Stimulated activated CD4-positive, alpha-beta T cell treated with anti-CD3 and anti-CD28 coated beads, Interleukin-15, amount 100 ng/mL, for 1 hour (primary cell): ENCODE measurements at places on chromosomes 7 and 10.

DNA sequence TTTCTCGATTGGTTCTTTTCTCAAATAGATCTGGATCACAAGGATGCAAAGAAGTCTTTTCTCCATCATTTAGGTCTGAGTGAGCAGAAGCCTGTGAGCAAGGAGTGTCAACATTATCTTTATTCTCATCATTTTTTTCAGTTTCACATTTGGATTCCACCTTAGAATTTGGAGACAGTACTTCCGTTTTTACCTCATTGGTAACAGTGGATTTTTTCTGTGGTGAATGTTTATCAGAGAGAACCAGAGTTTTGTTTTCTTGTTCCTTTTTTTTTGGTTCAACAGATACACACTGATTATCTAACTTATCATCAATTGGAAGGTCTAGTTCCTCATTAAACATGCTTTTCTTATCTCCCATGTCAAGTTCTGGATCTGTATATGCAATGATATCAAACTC, 151.3 kb downstream of the GALNT11 start:
- DNase-seq = no peak

DNA sequence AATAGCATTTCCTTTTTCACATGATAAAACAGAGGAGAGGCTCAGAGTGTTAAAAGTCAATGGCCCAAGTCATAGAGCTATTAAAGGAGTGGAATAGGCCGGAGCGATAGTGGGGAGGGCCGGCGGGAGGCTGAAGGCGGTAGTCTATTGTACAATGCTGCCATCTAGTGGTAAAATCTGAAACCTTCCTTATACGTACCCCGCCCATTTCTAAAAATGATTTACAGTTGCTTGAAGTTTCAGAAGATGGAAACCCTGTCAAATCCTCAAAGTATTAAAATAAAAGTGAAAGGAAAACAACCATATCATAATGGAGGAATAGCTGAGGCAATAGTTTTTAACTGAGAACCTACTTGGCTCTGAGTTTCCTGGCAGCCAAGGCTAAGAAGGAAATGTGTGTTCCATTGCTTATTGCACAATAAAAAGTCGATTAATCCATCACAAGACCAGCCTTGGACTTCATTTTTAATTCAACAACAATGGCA, 209.1 kb downstream of the CCSER2 start:
- no peak for DNase-seq

- no peak for DNase-seq
Observed at GRCh38 chr10:11292576-11293302, 275.1 kb downstream of the CELF2 start.

- no peak for DNase-seq
Observed at GRCh38 chr7:108499566-108499965, 26.4 kb downstream of the PNPLA8 start.

GRCh38 chr7:36199329-36199728, 46.3 kb downstream of the EEPD1 start:
- no peak for DNase-seq

DNA sequence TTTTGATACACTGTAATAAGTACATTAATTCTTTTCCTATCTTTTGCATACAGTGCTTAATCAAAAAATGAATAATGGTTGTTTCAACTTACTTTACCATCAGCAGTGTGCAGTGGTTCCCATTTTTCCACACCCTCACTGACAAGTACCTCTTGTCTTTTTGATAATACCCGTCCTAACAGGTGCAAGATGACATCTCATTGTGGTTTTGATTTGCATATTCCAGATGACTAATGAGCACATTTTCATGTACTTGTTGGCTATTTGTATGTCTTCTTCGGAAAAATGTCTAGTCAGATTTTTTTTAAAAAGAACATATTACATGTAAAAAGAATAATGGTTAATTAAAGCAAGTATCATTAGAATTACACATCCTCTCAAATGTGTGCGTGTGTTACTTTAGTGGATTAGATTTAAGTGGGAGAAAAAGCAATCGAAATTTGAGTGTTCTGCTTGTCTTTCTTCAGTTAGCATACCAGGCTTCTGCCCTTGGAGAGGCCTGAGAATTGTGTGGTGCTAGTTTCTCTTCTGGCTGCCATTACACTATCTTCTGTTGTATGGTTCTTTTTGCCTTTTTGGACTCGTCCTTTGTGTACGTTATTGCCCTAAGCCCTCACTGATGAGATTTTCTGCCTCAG, 291.2 kb downstream of the AUTS2 start:
- DNase-seq = no peak

- no peak for DNase-seq
Observed at GRCh38 chr10:86827639-86828038, 71.2 kb downstream of the BMPR1A start.

DNA sequence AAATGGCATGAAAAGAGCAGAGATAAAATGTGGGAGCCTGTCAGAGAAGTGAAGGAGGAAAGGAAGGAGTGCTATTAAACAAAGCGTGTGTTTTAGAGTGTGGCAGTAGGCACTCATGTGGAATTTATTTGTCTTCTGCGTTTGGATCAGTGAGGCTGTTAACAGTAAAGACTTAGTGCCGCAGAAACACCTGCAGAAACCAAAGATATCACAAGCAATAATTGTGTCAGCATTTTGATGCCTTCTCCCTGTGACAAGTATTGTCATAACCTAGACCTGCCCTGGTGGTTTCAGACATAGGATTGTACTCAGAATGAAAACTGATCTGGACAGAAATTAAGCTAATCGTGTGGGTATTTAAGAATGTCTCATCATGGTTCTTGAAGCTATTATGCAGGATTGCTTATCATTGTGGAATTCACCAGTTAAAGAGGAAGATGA, 191.0 kb downstream of the CAMK1D start:
- DNase-seq = no peak

DNA sequence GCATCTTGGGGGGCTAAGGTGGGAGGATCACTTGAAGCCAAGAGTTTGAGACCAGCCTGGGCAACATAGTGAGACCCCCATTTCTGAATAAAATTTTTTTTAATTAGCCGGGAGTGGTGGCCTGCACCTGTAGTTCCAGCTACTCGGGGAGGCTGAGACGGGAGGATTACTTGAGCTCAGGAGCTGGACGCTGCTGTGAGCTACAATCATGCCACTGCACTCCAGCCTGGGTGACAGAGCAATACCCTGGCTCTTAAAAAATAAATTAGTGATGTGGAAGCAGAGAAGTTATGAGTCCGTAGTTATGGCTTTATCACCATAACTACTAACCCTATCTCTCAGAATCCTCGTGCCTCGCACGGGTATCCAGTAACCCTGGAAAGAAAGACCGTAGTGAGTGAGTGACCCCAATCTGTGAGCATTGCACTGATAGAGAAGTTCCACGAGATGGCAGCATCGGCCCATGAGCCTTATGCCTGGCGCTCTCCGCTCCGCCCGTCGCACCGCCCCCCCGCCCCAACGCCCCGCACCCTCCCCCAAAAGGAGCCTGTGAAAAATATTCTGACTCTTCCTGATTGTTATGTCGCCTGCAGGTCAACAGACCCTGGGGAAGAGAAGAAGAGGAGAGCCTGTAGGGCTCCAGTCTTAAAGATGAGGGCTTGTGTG, 4.9 kb upstream of the SLC29A3 start:
- peak; percentile 42 for DNase-seq

DNA sequence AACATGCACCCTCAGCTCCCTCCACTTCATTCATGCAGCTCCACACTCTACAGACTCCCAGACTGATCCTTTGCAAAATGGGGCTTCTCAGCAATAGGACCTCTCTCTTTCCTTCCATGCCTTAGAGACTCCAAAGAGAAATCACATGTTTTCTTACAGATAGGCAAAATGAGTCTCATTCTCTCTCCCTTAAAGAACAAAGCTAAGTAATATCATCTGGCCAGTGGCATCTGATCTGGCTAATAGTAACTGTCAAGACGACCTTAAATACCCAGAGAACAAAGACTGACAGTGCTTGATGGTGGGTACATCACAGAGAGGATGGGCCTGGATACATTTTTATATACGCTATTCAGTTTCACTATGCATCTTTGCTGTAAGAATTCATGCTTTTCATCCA, 43.1 kb upstream of the CALD1 start:
- DNase-seq = no peak

GRCh38 chr10:74365109-74365508, 214.1 kb downstream of the ADK start:
- DNase-seq = no peak

DNA sequence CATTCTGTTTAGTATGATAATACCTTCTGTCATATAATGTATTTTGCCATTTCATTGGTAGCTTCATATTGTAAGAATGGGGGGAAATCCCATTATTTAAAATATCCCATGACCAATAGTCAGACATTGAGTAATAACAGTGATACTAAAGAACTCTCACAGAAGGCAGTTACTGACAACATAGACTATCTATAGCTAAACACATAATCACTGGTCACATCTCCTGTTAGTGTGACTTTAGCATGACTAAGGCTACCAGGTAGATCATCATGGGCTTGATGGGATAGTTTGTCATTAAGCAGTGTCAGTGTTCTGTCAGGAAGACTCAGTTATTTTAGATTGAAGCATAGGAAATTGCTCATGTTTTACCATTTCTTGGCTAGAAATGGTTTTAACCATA, 16.4 kb downstream of the OPN1SW start:
- DNase-seq = no peak

GRCh38 chr7:134892963-134893362, 93.3 kb upstream of the AGBL3 start:
- no peak for DNase-seq

DNA sequence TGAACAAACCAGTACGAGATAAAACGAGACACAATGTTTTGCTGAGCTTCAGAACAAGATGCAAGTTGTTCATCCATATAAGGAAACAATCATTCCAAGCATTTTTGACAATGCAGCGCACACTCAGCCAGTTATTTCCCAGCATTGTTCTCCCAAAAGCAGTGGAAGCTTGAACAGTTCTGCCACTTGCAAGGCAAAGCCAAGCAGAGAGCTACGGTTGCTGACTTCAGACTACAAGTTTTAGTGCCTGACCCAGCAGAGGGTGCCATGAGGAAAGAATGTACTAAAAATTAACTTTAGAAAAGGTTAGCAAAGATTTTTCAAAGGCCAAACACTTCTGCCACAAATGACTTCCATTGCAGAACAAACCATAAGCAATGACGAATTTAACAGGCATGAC, 152.5 kb downstream of the SLC25A13 start:
- no peak for DNase-seq

- no peak for DNase-seq
Observed at GRCh38 chr10:4813023-4813422, 13.0 kb upstream of the AKR1E2 start.

GRCh38 chr10:69321865-69322264, 43.6 kb downstream of the HK1 start:
- no peak for DNase-seq
